ENCODE measurements at places on chromosomes 13 and 19. TPM values are rescaled to one million over a fixed set of nuclear protein-coding genes. Genes with fewer than 3 reads are reported as not detected.

Gene LENG9
- 1.9 TPM for polyA plus RNA-seq

Gene THSD1
- polyA plus RNA-seq = 4.9 TPM

Gene CYP4F3
- polyA plus RNA-seq = 1.4 TPM

Gene OLFM2
- polyA plus RNA-seq = 27.0 TPM

Gene CACNG6
- polyA plus RNA-seq = 2.1 TPM

Gene NPAS1
- 1.1 TPM for polyA plus RNA-seq

Gene FGF21
- polyA plus RNA-seq = not detected

Gene IGSF23
- not detected for polyA plus RNA-seq

Gene ZNF813
- 2.0 TPM for polyA plus RNA-seq

Gene MYBPC2
- 3.2 TPM for polyA plus RNA-seq

Gene UBL3
- 41.6 TPM for polyA plus RNA-seq

Gene EFNB2
- 17.4 TPM for polyA plus RNA-seq
